Lung (tissue), 17 donors: ENCODE measurements at places on chromosomes 1 and 21. TPM values are rescaled to one million over a fixed set of nuclear protein-coding genes. Genes with fewer than 3 reads are reported as not detected.

- DNase-seq, result no peak
Observed at GRCh38 chr1:35852241-35852640, 30.8 kb upstream of the AGO1 start.

GRCh38 chr1:99603699-99604560 lies 42.0 kb upstream of the PALMD start:
- no peak for DNase-seq

Gene USP48
- total RNA-seq, result 47.2 TPM

Gene CFAP141
- 5.4 TPM for total RNA-seq
